Upper lobe of right lung (tissue), 1 donor: ENCODE measurements at places on chromosomes 16 and 17.
A peak's percentile ranks its signal among the peaks of the same experiment; 100 is the strongest.

- no peak for DNase-seq
These were observed 1.1 kb upstream of the GNAO1 start for GRCh38 chr16:56190048-56190676.

DNA sequence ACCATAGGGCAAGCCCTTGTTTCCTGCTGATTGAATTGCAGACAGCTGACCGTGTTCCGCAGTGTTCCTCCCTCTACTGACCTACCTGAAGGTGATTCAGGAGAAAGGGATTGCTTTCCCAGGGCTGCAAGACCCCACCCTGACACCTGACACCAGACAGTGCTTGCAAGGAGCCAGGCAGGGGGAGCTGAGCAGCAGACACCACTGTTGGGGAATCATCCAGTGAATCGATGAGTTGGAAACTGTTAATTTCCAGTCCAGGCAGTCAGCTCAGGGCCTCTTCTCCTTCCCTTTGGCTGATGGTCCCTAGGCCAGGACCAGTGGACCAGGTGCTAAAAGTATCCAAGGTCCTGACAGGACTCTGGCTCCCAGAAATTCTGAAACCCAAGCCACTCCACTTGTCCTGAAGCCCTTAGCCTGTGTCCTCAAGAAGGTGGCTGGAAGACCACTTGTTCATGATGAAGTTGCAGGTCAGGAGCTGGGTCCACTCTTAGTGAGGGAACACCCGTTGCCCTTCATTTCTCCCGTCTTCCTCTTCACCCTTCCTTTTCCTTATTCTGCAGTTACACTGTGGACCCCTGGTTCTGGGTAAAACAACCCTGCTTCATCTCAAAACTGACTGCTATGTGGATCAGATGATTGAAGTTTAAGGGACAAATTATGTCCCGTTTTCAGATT, 9.5 kb upstream of the UNK start:
- DNase-seq, result peak; percentile 60

GRCh38 chr16:57308041-57308440, 23.6 kb upstream of the PLLP start:
- DNase-seq, result no peak

DNA sequence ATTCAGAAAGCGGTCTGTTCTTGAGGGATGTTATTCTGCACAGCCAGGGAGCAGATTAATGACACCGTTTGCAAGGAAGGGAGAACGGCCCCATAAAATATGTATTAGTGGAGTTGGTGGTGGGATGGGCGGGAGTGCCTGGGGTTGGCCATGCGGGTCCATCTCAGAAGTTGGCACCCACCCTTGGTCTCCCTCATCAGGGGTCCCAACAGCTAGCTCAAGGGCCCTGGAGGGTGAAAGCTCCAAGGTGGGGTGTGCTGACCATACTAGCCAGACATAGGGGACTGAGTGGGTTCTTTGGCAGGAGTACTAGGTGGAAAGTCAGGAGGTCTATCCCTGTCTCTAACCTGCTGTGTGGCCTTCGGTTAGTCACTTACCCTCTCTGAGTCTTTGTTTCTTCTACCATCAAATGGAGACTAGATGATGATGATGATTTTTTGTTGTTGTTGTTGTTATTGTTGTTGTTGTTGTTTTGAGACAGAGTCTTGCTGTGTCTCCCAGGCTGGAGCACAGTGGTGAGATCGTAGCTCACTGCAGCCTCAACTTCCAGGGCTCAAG, 83.2 kb upstream of the BRD7 start:
- no peak for DNase-seq

DNA sequence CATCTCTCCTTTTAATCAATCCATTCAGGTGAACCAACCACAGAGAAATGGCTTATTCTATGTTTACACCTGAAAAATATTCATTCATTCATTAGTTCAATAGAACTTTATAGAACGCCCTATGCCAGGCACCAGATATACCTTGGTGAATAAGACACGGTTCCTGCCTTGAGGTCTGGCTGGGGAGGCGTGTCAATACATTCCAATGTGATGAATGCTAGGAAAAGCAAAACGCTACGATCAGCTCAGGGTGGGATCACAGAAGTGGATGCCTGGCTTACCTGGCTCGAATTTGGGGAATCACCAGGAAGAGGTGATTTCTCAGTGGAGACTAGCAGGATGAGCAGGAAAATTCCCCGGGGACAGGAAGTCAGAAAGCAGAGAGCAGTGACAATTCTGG, 17.5 kb upstream of the WFIKKN2 start:
- no peak for DNase-seq

- DNase-seq, result peak; percentile 80
These were observed 802 bp downstream of the SETD6 start for GRCh38 chr16:58515871-58516767.

DNA sequence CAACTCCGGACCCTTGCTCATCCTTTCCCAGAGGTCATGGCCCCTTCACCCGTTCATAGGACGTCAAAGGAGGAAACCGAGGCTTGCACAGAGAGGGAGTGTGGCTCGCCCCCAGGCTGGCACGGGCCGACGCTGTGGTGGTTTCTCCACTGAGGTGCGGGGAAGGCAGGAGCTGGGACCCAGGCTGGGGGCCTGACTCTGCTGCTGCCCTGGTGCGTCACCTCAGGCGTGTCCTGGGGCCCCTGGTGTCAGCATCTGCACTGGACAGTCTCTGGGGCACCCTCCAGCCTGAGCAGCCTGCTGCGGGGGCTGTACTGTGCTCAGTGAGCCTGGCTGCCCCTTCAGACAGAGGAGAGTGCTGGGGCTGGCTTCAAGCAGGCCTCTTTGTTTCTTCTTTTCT, 7.4 kb downstream of the MAP2K3 start:
- no peak for DNase-seq

DNA sequence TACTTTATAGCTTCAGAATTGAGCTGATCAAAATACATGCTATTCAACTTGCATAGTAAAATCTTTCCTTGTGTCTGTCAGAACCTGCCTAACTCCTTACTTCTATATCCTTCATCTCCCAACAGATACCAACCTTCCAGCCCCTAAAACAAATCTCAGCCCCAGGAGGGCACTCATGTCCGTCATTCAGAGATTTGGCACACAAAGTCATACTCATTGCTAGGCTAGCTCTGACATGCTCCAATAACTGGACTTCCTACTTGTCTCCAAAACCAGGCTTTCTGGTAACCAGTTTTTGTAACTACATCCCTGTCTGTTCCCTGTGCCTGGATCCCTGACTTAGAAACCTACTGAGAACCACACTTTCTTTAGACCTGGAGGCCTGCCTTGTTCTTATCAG, 37.5 kb upstream of the DHX40 start:
- no peak for DNase-seq

- no peak for DNase-seq
These were observed 24.8 kb upstream of the MYO18A start for GRCh38 chr17:29205047-29205446.

DNA sequence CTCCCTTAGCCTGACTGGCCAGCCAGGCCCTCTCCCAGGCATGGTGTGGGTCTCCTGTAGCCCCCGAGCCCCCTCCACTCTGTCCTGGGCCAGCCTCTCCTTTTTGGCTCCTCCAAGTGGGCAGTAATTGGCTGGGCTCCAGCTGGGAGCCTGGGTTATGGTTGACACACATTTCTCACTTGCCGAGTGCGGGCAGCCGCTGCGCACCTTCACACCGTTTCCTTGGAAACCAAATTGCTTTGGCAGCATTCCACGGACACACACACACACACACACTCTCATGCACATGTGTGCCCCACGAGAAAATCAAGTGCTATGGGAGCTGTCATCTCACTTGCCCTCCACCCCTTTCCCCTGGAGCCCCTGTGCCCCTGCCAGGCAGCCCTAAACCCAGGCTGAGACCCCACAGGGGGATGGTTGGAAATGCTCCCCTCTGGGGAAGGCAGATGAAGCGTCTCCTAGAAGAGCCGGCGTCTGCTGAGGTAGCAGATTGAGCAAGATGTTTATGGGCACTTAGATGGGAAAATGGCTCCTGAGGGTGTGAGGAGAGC, 402.7 kb upstream of the TNRC6C start:
- DNase-seq, result no peak

GRCh38 chr17:39461926-39462569, 762 bp downstream of the CDK12 start:
- no peak for DNase-seq

GRCh38 chr17:35170968-35171771, 23.0 kb downstream of the SLC35G3 start:
- DNase-seq, result no peak

- DNase-seq, result no peak
These were observed 219.5 kb downstream of the NTN1 start for GRCh38 chr17:9240659-9241370.

- peak; percentile 59 for DNase-seq
These were observed 15.5 kb downstream of the DNAH2 start for GRCh38 chr17:7732981-7733539.

DNA sequence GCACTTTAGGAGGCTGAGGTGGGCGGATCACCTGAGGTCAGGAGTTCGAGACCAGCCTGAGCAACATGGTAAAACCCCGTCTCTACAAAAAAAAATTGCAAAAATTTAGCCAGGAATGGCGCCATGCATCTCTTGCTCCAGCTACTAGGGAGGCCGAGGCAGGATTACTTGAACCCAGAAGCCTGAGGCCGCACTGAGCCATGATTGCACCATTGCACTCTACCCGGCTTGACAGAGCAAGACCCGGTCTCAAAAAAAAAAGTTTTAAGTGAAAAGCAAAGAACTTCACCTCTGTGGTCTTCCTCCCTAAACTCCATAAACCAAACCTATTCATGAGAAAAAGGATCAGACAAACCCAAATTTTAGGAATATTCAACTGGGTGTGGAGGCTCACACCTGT, 7.0 kb downstream of the CD2BP2 start:
- no peak for DNase-seq

GRCh38 chr17:28665994-28666393, 4.0 kb downstream of the SUPT6H start:
- DNase-seq, result no peak

DNA sequence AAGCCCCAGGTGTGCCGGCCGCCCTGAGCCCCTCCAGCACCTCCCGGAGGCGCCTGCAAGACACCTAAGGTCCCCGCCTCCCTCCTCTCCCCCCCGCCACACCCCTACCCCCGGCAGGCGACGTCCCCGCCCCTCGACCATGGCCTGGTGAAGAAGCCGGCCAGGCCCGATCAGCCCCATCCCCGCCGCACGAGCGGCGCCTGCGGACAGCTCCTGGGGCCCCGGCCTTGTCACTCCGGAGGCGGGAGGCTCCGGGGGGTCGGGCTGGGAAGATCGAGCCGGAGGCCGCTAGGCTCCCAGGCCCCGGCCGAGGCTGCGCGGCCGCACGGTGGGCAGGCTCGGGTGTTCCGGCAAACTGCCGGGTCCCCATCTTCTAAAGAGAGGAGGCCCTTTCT, 405 bp upstream of the ACE start:
- no peak for DNase-seq

DNA sequence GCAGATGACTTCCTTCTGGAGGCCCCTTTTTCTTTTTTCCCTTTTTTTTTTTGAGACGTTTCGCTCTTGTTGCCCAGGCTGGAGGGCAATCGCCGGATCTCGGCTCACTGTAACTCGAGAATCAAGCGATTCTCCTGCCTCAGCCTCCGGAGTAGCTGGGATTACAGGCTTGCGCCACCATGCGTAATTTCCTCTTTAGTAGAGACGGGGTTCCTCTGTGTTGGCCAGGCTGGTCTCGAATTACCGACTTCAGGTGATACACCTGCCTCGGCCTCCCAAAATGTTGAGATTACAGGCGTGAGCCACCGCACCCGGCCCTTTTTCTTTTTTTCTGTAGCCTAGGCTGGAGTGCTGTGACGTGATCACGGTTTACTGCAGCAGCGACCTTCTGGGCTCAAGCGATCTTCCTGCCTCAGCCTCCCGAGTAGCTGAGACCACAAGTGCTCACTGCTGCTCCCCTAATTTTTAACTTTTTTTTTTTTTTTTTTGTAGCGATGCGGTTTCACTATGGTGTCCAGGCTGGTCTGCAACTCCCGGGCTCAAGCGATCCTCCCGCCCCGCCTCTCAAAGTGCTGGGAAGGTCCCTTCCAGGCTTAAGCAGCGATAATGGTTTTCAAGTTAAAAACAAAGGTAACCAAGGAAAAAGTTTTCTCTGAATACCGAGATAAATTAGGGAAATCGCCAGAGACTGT, 956 bp upstream of the IST1 start:
- DNase-seq, result peak; percentile 75

- no peak for DNase-seq
These were observed 52.0 kb upstream of the AMZ2 start for GRCh38 chr17:68195667-68196393.

DNA sequence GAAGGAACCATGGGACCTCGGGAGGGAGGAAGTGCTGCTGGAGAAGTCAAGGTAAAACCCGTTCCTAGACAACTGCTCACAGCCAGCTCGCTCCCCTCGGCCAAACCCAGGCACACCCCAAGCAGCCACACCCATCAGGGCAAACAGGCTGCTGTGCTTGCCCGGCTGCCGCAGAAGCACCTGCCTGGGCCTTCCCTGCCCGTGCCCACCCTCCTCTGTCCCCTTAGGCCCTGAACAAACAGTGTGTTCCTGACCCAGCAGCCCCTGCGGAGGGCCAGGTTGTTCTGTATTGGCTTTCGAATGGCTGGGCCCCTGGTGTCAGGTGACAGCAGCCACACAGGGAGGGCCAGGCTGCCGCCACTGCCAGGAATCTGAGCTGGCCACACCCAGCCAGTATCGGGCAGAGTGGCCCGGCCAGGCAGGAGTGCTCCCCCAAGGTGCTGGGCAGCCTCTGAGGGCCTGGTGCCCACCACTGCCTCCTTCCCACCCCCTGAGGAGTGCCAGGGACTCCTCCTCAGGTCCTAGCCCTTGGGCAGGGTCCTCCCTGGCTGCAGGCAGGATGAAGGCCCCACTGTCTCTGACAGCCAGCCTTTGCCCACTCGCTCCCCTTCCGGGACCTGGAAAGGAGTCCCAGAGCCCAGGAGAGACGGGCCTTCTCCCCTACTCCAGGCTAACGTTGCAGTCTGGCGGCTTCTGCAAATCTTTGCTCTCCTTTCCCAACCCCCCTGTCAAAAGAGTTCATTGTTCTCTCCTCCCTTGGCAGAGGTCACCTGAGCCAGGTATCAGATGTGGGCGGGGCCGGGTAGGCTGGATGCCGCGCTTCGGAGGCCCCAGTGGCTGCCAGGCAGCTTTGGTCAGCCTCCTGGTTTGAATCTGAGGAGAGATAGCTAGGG, 24.0 kb downstream of the LLGL2 start:
- DNase-seq, result peak; percentile 94

- no peak for DNase-seq
These were observed 154.8 kb upstream of the RPH3AL start for GRCh38 chr17:507441-507840.

DNA sequence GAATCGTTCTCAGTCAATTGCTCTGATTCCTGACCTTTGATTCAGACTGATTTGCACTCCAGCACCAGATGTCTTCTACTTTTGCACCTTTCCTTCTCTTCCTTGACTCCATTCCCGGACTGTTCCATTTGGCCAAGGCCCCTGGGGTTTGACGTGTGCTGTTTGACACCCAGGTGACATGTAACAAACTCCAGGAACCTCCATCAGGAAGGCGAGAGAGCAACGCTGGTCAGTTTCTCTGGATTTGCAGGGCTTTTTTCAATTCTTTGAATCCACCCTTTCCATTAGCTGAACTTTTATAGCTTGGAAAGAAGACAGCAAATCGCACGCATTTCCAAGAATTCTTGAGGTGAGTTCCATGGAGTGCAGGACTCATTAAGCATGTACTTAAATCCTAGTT, 98.4 kb upstream of the FOXF1 start:
- no peak for DNase-seq
